ENCODE measurements at places on chromosomes 2 and 18.
A peak's percentile ranks its signal among the peaks of the same experiment; 100 is the strongest.

DNA sequence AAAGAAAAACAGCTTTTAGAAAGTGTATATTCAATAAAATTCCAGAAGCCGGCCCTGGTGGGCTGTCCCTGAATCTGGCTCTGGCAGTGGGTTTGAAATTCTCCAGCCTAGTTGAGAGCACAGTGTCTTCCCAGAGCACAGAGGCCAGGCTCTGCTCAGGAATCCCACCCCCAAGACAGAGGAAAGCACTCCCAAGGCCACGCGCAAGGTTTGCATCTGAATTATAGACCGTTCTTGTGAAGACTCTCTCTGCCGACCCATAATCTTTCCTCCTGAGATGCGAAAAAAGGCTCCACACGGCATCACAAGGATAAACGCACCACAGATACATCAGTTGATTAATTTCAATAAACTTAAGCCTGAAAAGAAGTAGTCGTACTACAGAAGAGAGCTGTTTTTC, 342.2 kb downstream of the CMPK2 start:
- no peak for DNase-seq

DNA sequence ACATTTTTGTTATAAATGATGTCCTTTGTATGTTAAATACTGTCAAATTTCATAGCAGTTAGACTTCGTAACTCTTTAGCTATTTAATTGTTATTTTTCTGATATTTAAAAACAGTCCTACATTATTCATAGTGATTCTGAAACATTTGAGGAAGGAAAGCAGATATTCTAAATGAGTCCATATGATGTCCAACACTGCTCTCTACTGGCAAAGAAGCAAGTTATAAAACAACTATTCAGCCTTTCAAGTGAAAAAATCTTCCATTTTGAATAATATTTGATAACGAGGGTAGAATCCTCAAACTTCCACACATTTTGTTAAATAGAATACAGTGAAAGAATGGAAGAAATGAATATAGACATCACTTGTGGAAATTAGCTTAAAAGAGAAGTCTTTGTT, 220.8 kb downstream of the GULP1 start:
- DNase-seq, result no peak

- DNase-seq, result no peak
These were observed 3.5 kb upstream of the NAGK start for GRCh38 chr2:71064754-71065621.

DNA sequence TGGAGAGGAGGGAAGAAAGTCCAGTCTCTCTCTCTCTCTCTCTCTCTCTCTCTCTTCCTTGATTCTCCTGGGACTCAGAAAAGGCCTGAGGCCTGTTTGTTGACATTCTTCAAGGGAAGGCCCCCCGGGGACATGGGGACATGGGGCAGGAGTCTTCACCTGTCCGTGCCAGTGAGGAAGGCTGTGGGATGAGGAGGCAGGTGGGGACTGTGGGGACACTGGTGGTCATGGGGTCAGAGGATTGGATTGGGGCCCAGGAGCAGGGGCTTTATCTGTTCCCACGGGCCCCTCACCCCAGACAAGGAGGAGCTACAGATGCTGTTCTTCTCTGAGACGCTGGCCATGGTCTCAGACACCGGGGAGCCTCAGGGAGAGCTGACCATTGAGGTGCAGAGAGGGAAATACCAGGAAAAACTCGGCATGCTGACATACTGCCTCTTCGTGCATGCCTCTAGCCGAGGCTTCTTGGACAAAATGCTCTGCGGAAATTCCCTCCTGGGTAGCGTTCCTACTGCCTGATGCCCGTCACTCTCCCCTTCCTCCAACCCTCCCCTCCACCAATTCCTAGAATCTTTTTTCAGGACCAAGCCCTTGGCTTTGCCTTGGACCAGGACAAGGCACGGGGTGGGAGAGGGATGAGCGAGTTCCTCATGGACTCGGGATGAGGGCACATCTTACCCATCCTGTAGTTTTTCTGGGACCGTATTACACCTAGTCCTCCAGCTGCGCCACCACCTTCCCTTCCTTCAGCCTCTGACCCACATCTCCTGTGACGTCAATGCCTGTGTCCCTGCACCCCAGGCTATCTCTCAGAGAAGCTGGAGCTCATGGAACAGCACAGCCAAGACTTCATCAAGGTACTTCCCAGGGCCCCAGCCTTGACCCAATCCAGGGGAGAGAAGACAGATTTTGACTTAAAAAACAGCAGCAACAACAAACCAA, 850 bp downstream of the CATIP start:
- no peak for DNase-seq

- no peak for DNase-seq
These were observed 457.2 kb upstream of the MEX3C start for GRCh38 chr18:51654488-51655326.

- DNase-seq, result peak; percentile 95
These were observed 54.1 kb downstream of the TAF1B start for GRCh38 chr2:9897331-9897737.

DNA sequence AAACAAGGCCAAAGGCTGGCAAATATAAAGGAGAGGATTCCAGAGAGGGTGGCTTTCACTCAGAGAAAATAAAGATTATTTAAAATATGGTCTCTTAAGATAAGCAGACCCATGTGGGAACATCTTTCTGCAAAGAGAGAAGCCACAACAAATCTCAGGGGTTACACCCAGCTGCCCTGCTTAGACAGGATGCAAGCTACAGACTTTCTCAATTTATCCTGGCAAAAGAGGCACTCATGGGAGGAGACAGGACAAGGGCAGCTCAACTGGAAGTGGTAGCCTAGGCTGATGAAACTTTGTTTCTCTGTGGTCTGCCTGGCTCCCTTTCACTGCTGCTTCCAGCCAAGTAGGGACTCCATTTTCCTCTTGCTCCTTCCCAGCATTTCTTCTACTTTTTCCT, 25.9 kb upstream of the SULT1C4 start:
- DNase-seq, result no peak

- no peak for DNase-seq
These were observed 57.9 kb downstream of the COL4A3 start for GRCh38 chr2:227222292-227222691.

GRCh38 chr2:68108120-68108519, 45.3 kb upstream of the C1D start:
- DNase-seq, result no peak

GRCh38 chr2:37982147-37982582, 57.1 kb downstream of the RMDN2 start:
- DNase-seq, result peak; percentile 46

Data from fibroblast of skin of left quadriceps (primary cell).